Activated T-cell treated with anti-CD3 and anti-CD28 coated beads, Interleukin-2, amount 50 U/mL, for 4 hours (primary cell): ENCODE measurements at places on chromosomes 11 and 22. TPM values are rescaled to one million over a fixed set of nuclear protein-coding genes. Genes with fewer than 3 reads are reported as not detected.

- DNase-seq, result no peak
Measured at GRCh38 chr11:113242767-113243397, 71.5 kb upstream of the TTC12 start.

DNA sequence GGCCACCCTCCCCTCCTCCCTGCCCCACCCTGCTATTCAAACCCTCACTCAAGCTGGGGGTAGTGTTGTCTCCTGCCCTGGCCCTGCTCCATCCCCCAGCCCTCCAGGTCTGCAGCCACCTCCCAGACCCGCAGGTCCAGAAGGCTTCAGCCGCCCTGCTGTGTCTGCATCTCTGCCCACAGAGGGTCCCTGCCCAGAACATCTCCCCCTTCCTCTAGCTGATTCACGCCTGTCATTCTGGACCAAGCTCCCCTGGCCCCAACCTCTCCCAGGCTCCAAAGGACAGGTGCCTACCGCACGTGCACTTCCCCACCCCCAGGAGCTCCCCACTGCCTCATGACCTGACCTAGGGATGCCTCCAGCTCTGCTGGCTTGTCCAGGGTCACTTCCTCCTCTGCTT, 16.0 kb upstream of the SHISAL1 start:
- DNase-seq, result no peak

DNA sequence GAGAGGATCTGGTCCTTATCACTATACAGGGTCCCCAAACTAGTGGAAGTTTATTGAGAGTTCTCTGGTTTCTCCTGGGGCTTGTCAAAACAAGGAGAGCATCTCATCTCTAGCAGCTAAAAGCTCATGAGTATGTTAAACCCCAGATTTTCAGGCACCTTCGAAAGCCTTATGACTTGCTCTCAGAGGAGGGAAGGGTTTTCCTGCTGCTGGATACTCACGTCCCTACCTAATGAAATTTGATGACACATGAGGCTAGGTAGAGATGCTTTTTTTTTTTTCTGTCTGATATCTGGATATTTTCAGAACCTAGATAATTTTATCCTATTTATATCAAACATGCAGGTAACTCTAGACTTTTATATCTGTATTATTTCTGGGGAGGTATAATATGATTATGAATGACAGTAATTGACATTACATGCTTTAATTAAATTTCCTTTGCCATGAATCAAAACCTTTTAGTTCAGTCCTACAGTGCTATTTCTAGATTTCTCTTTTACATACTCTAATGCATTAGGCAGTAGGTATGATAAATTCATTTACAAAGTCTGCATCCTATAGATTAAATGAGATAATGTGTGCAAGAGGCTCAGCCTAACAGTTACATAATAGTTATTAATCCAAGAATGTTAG, 73.9 kb downstream of the PARVA start:
- no peak for DNase-seq

- no peak for DNase-seq
Measured at GRCh38 chr11:100726680-100727079, 39.6 kb downstream of the ARHGAP42 start.

GRM5 gene
- total RNA-seq, result not detected

DNA sequence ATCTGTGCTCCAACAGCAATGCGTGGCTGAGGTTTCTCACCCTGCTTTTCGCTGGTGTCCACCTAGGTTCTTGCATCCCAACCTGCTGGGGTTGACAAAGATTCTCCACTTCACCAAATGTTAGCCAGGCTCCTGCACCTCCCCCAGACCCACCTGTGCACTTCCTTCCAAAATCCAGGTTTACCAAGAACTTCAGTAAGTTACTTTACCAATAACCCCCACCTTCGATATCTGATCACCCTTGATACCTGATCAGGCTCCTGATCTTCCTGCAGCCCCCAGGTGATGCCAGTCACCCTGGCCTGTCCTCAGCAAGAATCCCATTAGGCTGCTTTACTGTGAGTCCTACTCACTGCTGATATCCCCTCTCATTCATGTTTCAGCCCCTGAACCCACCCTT, 1203.4 kb downstream of the TBC1D22A start:
- DNase-seq, result no peak

- no peak for DNase-seq
Measured at GRCh38 chr11:119661226-119661625, 67.8 kb downstream of the NECTIN1 start.

- no peak for DNase-seq
Measured at GRCh38 chr22:18058371-18059093, 19.3 kb upstream of the PEX26 start.

DNA sequence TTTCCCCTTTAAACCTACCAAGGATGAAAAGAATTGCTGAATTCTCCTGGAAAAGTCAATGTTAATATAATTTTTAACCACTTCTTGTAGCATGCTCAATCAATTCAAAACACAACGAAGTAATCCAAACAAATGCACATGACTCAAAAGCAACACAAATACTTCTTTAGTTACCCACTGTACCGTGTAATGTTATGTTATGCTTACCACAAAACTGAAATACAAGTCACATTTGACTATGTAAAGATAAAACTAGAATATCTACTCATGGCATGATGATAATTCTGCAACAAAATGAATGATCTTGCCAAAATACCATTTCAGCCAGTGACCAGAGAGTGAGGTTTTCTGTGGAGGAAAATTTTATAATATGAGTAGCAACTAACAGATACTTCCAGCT, 587.0 kb downstream of the DLG2 start:
- DNase-seq, result no peak

MEI1 gene
- total RNA-seq, result 17.1 TPM

MIAT gene
- total RNA-seq, result 11.4 TPM

GRCh38 chr22:31715147-31715778, 34.7 kb downstream of the PRR14L start:
- DNase-seq, result no peak

GGTLC2 gene
- total RNA-seq, result not detected

TMEM223 gene
- total RNA-seq, result 9.4 TPM

OR2AG1 gene
- not detected for total RNA-seq

- no peak for DNase-seq
Measured at GRCh38 chr11:114079511-114080065, 20.1 kb downstream of the ZBTB16 start.

- no peak for DNase-seq
Measured at GRCh38 chr11:79371152-79371551, 69.7 kb downstream of the TENM4 start.

HYLS1 gene
- total RNA-seq, result 1.7 TPM
